ENCODE measurements at places on chromosomes 1 and 21.

GRCh38 chr1:234397732-234398131 lies 24.5 kb downstream of the COA6 start:
- no peak for DNase-seq

GRCh38 chr1:110760321-110760720 lies 85.6 kb upstream of the KCNA3 start:
- no peak for DNase-seq

DNA sequence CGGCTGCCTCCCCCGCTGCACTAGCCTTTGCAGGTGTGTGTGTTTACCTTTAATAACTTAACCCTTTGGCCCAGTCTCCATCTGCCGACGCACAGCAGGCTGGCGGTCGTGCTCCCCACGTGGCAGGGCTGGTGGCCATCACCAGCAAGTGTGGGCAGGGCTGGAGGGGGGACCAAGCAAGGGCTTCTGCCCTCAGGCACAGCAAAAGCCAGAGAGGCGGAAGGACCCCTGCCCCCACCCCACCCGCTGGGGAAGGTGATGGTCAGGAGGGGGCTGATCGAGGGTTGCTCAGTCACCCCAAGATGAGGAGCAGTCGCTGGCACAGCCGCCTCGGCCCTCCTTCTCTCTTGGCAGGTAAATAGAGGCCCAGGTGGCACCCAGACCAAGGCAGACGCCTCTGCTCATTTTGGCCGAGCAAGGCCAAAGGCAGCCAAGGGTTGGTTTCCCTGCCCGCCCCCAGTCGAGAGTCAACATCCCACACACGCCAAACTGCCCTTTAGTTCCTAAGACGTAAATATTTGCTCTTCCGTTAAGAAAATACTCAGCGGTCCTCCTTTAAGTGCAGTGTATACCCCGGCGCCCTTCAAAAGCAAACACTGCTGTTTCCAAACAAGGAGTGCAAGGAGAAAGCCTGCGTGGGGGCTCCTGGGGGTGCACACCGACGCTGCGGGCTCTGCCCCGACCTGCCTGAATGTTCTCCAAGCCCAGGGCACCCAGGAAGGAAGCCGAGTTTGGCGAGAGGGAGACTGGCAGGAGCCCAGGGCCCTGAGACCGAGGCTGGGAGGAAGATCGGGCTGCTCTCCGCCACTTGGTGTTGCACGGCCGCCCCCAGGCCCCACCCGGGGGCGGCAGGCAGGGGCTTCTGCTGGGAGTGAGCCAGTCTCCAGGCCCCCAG lies 82.7 kb downstream of the SIK1 start:
- no peak for DNase-seq

DNA sequence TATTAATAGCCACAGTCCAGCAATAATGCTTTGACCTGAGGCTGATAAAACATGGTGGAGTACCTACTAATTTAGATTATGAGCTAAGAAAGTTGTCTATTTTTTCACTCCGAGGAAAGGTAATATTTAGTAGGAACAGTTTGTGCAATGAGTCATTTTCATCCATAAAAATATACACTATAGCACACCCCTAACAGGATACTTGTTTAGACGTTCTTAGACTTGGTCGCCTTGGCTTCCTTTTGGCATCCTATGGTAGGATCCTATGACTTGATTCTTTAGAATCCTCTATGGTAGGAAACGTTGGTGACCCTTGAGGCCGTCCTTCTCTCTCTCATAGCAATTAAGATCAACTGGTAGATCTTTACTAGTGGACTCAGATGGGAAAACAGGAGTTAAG lies 81.8 kb downstream of the RGS7 start:
- DNase-seq = no peak

DNA sequence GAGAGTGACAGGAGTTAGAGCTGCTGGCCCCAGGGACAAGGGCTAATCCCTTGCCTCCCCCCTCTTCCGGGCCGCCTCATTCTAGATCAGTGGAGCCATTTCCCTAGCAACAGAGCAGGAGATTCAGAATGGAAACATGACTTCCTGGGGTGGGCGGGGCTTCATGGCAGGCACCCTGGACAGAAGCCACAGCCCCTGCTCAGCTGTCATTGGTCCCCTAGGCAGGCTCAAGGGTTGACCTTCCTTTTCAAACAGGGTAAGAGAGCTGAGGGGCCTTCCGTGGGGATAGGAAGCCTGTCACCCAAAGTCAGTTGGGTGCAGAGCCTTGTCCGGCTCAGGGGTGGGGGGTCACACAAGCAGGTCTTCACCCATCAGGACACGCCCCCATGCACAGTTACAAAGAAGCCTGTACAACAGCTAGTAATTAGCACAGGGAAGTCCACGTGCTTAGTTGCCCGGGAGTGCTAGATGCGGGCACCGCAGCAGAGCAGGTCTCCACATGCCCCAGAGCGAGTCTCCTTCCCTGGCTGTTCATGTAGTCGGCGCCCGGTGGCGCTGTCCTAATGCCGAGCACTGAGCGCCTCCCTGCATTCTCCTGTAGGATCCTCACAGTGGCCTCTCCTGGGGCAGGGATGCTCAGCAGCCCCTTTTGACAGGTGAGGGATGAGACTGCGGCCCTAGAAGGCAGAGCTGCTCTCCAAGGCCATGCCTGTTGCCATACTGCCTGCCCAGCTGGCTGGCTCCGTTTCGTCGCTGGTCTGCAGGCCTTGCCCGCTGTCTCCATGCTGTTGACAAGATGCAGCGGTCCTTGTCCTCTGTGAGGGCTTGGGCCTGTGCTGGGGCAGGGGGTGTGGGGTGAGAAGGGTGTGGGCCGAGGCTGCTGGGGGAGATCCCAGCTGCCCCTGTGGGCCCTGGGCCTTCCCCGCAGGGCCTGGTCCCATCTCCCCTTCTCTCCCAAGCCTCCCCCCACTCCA lies 5.1 kb downstream of the TMEM201 start:
- peak; percentile 90 for DNase-seq

DNA sequence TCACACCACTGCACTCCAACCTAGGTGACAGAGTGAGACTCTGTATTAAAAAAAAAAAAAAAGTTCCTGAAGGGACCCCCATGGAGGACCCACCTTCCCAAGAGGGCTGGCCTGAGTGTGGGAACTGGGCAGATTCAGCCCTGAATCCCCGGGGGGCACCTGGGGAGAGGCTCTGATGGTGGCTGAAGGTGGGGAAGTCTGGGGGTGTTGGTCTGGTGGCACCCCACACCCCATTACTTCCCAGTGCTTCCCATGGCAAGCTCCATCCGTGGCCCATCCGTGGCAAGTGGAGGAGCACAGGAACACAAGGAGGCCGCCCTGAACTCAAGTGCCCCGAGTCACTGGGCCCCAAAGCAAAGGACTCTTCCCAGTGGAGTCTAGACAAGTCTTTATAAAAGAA lies 778 bp upstream of the TNFRSF25 start:
- DNase-seq = no peak

GRCh38 chr1:52127181-52128180 lies 14.4 kb upstream of the ZFYVE9 start:
- DNase-seq = peak; percentile 68

DNA sequence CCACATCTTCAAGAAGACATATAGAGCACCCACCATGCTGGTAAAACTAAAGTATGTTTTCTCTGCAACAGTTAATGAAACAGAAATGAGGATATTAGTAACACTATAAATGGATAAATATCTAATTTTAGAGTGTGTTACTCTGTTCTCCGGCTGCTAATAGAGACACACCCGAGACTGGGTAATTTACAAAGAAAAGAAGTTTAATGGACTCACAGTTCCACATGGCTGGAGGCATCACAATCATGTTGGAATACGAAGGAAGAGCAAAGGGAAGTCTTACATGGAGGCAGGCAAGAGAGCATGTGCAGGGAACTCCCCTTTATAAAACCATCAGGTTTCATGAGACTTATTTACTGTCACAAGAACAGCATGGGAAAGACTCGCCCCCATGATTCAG lies 287.2 kb downstream of the SRGAP2C start:
- DNase-seq = no peak

- DNase-seq = no peak
Observed at GRCh38 chr1:185568155-185569123, 165.8 kb upstream of the HMCN1 start.

- no peak for DNase-seq
Observed at GRCh38 chr1:52502789-52503188, 50.1 kb downstream of the TUT4 start.

DNA sequence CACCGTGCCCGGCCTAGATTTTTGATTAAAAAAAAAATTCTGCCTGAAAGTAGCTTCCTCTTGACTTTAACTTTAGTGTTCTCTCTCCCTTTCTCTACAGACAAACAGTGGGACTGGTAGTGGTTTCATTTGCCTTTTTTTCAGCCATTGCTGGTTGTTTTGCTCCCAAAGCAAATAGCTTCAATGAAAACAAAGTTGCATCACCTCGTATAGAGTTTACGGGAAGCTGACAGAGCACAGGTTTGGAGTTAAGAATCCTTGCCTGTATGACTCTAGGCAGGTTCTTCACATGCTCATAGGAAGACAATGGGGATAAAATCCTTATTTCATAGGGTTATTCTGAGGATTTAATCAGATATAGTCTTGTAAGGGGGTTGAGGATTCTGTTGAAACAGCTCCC lies 21.6 kb downstream of the AADACL4 start:
- DNase-seq = no peak

All from suppressor macrophage treated with lipopolysaccharide for 1 hour (primary cell).